ENCODE measurements at places on chromosomes 12 and 14.
A peak's percentile ranks its signal among the peaks of the same experiment; 100 is the strongest.

DNA sequence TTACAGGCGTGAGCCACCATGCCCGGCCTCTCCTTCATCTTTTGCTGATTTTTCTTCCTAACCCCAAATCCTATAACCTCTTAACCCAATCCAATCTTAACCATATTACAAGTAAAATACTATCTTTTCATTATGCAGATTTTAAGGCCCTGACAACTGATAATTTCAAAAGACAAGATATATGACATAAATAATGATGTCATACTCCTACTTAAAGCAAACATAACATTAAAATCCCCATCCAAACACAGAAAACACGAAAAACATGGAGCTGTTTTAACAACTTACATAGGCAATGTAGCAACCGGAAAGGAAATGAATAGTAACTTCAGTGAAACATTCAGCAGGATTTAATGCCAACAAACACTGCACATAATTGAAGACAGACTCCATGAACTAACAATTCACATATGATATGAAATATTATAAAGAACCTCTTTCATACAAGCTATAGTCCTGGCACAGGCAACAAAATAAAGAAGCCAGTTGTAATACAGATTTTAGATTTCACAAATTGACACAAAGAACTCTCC lies 21.5 kb downstream of the USP44 start:
- DNase-seq, result no peak

- no peak for DNase-seq
Measured at GRCh38 chr14:64060648-64061096, 207.9 kb downstream of the SYNE2 start.

GRCh38 chr12:68271346-68271745 lies 17.9 kb upstream of the IL22 start:
- peak; percentile 70 for DNase-seq

DNA sequence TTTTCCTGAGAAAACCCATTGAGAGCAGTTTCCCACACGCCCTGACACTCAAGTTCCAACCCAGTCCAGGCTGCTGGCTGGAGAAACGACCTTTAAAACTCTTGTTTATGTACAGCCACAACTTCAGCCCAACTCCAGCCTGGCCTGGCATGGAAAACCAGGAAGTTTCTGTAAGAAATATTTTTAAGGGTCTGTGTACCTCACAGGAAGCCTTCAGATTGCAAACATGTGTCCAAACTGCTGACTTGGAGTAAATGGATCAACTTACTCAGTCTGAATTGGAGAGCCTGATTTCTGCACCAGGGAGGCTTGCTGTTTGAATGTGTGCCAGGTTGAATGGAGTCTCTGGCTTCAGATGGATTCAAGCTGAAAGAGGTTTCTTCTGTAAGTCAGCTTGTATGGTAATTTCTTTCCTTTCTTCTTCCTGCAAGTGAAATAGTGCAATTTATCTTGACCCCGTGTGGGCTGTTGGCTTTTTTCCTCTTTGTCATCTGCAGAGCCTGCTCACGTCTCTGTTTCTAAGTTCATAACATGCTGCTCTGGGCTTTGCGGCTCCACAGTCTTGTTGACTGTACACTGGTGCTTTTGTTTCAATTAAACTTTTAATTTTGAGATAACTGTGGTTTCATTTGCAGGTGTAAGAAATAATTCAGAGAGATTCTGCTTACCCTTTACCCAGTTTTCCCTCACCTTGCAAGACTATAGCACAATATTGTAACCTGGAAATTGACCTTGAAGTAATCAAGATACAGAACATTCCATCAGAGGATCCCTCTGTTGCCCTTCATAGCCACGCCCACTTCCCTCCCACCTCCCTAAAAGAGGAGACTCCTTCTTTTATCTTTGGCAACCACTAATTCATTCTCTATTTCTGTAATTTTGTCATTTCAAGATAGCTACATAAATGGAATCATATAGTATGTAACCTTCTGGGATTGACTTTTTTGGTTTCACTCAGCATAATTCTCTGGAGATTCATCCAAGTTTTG lies 109.7 kb upstream of the PRMT8 start:
- no peak for DNase-seq

GRCh38 chr12:131264635-131265034 lies 310.9 kb downstream of the ADGRD1 start:
- no peak for DNase-seq

GRCh38 chr14:77616133-77616453 lies 344 bp downstream of the SPTLC2 start:
- DNase-seq, result no peak

DNA sequence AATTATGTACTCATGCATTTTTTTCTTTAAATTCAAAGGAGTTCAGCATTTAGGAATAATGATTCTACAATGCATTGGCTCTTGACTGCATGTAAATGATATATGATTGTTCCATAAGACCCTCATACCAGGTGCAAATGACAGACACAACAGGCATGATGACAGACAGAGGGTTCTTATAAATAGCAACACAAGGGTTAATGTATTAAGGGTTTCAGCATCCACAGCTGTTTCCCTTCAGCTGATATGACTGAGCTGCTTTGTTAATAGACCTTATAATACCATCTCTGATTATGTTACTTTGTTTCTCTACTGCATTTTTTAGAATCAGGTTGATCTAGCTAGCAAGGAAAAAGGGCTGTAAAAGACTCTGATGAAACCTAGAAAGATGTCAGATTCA lies 90.8 kb upstream of the TMTC2 start:
- no peak for DNase-seq

DNA sequence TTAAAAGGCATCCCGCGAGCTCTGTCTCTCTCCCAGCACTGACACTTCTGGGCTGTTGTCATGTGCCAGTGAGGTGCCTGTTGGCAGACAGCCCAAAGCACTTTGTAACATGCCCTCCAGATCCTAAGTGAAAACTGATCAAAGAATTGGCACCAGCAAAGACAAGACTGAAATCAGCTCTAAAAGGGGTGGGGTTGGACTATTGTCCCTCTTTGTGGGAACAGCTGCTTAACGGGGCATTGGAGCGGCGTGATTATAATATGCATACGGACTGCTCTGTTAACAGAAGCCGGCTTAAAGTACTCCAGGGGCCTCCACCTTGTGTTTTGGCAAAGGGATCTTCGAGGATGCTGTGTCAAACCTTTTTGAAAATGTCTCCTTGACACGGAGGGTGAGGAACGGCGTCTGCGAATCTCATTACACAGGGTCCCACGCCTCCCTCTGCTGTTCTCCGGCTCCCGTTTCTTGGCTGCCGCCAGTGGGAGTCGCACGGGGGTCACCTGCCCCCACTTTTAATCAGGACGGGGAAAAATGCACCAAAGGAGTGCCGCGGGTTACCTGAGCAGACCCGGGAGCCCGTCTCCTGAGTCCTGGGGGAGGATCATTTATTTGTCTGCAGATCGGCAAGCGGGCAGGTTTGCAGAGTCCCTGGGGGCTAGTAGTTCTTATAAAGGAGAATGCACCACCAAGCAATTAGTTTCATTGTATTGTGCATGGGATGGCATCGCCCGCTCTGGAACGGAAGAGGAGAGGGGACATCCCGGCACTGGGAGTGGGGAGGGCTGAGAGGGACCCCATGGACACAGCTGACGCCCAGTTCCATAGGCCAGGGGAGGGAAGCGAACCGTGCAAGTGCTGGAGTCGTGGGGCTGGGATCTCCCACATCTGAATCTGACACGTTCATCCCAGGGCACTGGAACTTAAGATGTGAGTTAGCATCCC lies 44.3 kb downstream of the SPRING1 start:
- DNase-seq, result no peak

GRCh38 chr12:24739106-24739779 lies 209.7 kb downstream of the BCAT1 start:
- no peak for DNase-seq

DNA sequence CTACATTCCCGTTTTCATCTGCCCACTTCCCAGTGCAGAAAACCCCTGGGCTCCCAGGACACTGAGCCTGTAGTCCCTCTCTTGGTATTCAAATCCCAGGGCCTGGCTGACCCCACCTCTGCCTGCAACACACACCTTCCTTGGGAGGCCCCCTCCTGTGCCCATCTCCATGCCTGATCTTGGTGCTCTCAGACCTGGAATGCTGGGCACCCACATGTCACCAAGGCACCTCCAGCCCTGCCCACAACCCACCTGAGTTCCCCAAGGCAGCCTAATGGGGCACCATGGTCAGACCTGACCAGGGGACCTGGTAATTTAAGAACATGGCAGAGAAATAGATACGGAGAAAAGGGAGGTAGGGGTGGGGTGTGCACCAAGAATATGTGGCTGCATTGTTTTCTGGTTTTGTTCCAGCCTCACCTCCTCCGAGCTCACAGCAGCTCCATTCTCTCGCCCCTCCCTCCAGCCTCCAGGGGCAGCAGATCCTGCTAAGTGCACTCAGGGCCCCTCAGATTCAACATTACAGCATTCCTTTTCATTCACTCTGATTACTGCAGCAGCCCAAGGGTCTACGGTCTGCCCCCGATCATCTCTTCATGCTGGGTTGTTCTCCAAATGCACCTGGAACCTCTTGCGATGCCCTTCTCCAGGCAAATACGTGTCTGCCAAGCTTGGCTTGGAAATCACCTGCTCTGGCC lies 9.2 kb upstream of the HSP90AA1 start:
- DNase-seq, result no peak

DNA sequence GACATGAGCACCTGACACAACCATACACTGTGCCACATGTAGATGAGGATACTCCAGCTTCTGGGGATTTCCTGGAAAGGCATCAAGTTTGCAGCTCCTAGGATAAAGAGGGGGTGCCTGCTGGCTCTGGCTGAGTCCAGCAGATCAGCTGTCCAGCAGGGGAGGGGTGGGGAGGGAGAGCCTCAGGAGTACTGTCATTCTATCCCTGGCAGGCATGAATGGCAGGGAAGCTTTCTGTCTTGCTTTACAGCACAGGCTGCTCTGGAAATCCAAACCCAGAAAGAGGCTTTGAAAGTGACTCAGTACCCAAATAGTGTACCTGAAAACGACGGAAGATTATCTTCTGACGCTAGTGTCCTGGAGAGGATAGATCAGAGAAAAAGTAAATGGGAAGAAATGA lies 32.2 kb downstream of the SLC8A3 start:
- DNase-seq, result no peak

GRCh38 chr14:55136885-55137786 lies 8.1 kb downstream of the LGALS3 start:
- peak; percentile 87 for DNase-seq

GRCh38 chr14:51317373-51317772 lies 77.3 kb downstream of the TMX1 start:
- peak; percentile 42 for DNase-seq

- no peak for DNase-seq
Measured at GRCh38 chr12:16610001-16610585, 4.1 kb upstream of the LMO3 start.

- DNase-seq, result no peak
Measured at GRCh38 chr12:75840994-75841355, 190.6 kb downstream of the PHLDA1 start.

DNA sequence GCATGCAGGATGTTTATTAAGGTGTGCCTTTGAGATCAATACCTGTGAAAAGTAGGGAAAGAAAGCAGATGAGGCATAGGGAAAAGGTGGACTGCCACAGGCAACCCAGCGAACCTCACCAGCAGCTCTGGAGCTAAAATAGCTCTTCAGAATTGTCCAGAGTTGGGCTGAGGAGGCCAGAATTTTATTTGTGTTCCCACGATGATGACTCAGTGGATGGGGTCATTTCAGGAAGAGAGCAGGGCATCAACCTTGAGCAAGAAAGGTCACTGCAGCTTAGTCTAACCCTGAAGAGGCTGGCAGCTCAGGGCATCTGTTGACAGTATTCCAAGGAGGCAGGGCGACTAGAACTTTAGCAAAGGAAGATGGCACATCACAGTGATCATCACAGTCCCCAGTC lies 696.1 kb downstream of the DIO2 start:
- DNase-seq, result no peak

DNA sequence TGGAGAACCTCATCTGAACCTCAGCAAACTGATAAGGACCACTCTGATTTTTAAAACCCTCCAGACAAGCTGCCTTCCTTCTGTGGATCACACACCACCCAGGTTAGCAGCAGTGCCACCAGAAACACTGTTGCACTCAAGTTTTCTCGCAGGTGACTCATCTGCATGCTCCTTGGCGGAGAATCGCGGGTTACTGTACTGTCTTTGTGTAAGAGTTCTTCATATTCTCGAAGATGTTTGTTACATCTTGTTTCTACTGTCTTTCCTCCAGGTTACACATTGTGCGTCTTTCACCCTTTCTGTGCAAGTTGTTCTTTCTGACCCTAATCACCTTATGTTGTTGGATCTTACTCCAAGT lies 331.2 kb downstream of the CACNA1C start:
- DNase-seq, result no peak

DNA sequence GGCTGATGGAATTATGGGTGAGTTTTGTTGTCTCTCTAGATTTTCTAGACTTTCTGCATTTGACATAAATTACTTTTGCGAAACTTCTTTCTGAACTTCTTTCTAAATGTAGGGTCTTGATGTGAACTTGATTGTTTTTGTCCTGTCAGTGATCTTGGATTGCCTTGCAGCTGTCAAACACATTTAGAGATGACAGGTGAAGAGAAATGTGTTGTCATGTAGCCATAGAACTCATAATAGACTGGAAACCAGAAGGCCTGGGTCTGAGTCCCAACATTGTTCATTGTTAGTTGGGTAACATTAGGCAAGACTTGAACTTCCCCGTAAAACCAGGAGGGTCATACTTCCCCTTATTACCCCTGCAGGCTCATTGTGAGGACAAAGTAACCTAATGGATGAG lies 109.0 kb downstream of the LRIG3 start:
- no peak for DNase-seq

GRCh38 chr12:89832336-89832735 lies 123.7 kb upstream of the ATP2B1 start:
- DNase-seq, result no peak
